ENCODE measurements at places on chromosomes 3 and 15.
A peak's percentile ranks its signal among the peaks of the same experiment; 100 is the strongest.

DNA sequence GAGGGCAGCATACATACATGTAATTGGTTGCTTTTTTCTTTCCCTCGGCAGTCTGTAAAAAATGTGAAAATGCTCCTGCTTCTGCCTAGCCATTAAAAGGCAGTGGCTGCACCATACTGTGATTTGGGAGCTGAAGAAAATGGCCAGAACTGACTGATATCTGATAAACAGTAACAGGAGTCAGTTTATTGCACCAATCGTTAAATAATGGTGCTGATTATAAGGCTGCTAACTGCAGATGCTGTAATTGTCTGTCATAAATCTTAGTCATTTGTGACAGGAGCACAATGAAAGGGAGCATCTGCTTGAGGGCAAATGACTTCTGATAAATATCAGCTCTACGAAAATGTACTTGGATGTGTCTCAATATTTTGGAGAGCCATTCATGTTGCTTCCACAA, 263.1 kb upstream of the DNAJC19 start:
- H3K27me3 ChIP-seq, result no peaks in the 10 kb centered on the region
- H3K4me3 ChIP-seq, result no peak overlapping the region
- H3K36me3 ChIP-seq, result no peaks in the 10 kb centered on the region
- no peaks in the 10 kb centered on the region for H3K4me1 ChIP-seq
- no peak overlapping the region for H3K27ac ChIP-seq

GRCh38 chr15:84023636-84024035, 211.9 kb upstream of the GOLGA6L4 start:
- no peak for DNase-seq
- H3K4me3 ChIP-seq, result no peak overlapping the region
- no peaks in the 10 kb centered on the region for H3K27me3 ChIP-seq
- no peak overlapping the region for H3K27ac ChIP-seq
- no peaks in the 10 kb centered on the region for H3K36me3 ChIP-seq

- H3K27ac ChIP-seq, result no peak overlapping the region
- peaks cover 19% of the 10 kb centered on the region for H3K4me1 ChIP-seq
- no peaks in the 10 kb centered on the region for H3K27me3 ChIP-seq
- DNase-seq, result no peak
- H3K36me3 ChIP-seq, result no peaks in the 10 kb centered on the region
Measured at GRCh38 chr3:168061332-168061996, 34.3 kb downstream of the GOLIM4 start.

DNA sequence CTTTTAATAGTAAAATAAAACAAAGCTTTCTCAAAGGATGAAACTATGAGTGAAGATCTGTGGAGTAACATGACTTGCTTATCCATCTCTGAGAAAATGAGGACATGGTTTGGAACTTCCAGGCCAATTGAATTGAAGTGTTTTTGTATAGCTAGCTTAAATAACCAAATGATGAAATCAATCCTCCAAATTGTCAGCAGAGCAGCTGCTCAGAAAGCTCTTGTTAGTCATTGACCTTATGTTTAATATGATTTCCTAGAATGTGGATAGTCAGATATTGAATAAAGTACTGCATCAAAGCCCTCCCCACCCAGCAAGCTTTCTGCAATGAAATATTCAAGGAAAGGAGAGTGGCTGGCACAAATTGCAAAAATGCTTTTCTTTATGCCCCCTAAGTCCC, 437.2 kb downstream of the MFSD1 start:
- no peaks in the 10 kb centered on the region for H3K36me3 ChIP-seq
- H3K4me1 ChIP-seq, result no peaks in the 10 kb centered on the region
- no peak for DNase-seq
- no peak overlapping the region for H3K4me3 ChIP-seq
- H3K27ac ChIP-seq, result no peak overlapping the region

GRCh38 chr15:68972201-68973065, 42.1 kb upstream of the NOX5 start:
- H3K36me3 ChIP-seq, result no peaks in the 10 kb centered on the region
- DNase-seq, result no peak
- H3K4me3 ChIP-seq, result no peak overlapping the region

DNA sequence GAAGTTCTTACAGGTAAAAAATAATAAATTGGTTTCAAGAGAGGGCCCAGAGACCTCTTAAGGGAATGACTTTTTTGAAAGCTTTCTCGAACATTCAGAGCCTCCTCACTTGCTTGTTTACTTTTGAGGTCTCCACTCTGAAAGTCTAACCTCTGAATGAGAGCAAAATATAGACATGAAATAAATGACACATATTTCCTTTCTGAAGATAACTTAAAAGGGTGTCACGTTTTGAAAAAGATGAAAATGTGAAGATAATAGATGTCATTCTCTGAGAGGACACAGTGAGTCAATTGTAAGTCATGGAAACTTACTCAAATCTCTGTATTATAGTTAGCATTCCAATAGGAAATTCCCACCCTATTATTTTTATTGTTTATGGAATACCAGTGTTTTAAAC, 44.6 kb downstream of the HACD2 start:
- H3K4me1 ChIP-seq, result peaks cover 5% of the 10 kb centered on the region
- no peaks in the 10 kb centered on the region for H3K27me3 ChIP-seq
- H3K36me3 ChIP-seq, result no peaks in the 10 kb centered on the region
- no peak overlapping the region for H3K27ac ChIP-seq
- H3K4me3 ChIP-seq, result no peak overlapping the region
- DNase-seq, result no peak

- H3K27ac ChIP-seq, result no peak overlapping the region
- no peak for DNase-seq
- H3K4me3 ChIP-seq, result no peak overlapping the region
- no peaks in the 10 kb centered on the region for H3K36me3 ChIP-seq
- H3K4me1 ChIP-seq, result no peaks in the 10 kb centered on the region
Measured at GRCh38 chr3:81352867-81353266, 408.6 kb downstream of the GBE1 start.

DNA sequence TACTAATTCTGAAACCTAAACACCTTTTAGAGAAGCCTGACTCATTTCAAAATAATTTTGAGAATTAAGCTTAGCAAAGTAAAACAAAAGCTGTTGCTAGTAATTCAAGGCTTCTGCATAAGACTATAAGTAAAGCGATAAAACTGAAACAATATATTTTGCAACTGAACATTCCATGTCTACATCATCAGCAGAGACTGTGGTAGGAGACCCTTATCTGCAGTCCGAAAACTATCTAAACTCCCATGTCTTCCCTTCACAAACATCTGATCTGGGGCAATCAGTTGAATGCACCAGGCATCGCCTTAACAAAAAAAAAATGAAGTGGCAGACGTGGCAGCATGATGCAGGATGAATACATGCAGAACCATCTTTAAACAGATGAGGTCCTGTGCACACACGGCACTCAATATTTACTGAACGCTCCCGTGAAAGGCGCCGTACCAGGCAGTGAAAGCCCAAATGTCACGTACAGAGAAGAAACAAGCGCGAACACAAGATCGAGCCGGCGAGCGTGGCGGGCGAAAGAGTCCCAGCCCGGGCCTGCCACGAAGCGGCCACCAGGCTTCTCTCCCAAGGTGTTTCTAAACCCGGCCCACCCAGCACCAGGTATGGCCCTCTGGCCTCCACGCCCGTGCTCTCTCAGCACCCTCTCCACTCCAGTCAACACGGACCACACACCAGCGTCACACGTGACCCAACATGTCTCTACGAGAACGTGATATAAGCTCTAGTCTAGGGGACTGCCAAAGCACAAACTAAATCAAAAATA, 63.0 kb downstream of the CHSY1 start:
- H3K4me3 ChIP-seq, result peak overlapping the region; percentile 44
- H3K4me1 ChIP-seq, result peaks cover 92% of the 10 kb centered on the region
- peak overlapping the region; percentile 70 for H3K27ac ChIP-seq
- DNase-seq, result no peak

- no peaks in the 10 kb centered on the region for H3K4me1 ChIP-seq
- H3K4me3 ChIP-seq, result no peak overlapping the region
- no peak for DNase-seq
- H3K27ac ChIP-seq, result no peak overlapping the region
Measured at GRCh38 chr15:45425135-45425534, 46.8 kb upstream of the GATM start.

DNA sequence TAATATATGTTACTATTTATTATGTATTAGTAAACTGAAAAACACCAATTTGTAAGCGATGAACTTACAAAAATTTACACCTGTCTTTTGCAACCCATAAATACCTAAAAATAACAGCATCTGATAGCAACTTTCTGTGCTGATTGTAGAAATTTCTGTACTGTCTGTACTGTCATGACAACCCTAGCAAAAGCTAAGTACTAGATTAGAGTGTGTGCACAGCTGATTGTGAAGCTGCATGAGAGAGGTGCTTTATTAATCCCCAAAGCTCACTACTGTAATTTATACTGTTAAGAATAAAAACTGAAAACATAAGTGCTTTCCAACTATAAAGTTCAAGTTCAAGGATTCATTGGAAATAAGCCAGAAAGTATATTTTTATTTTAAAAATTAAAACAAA, 815 bp downstream of the BCL2A1 start:
- H3K27ac ChIP-seq, result peak overlapping the region; percentile 71
- no peaks in the 10 kb centered on the region for H3K27me3 ChIP-seq
- H3K36me3 ChIP-seq, result no peaks in the 10 kb centered on the region
- no peaks in the 10 kb centered on the region for H3K4me1 ChIP-seq
- H3K4me3 ChIP-seq, result peak overlapping the region; percentile 45
- DNase-seq, result no peak

DNA sequence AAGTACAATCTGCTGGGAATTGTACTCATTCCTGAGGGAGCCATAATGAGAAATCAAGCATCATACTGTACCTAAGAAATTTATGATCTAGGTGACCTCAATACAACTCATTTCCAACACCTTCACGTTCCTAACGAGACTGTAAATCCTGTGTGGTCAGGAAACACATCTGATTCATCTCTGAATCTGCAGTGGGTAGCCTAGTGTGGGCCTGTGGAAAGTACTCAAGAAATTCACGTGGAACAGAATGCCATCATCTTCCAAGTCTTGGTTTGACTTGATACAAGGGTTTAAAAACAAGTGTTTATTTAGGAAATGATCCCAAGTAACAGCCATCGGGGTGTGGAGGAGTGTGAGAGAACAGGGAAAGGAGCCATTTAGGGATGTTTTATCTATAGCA, 568.9 kb downstream of the EDEM1 start:
- no peak overlapping the region for H3K27ac ChIP-seq
- no peak overlapping the region for H3K4me3 ChIP-seq
- H3K4me1 ChIP-seq, result no peaks in the 10 kb centered on the region
- H3K36me3 ChIP-seq, result no peaks in the 10 kb centered on the region
- DNase-seq, result no peak
- H3K27me3 ChIP-seq, result no peaks in the 10 kb centered on the region

GRCh38 chr3:128787256-128788253, 61.6 kb downstream of the RAB7A start:
- no peak overlapping the region for H3K27ac ChIP-seq
- DNase-seq, result no peak
- no peaks in the 10 kb centered on the region for H3K27me3 ChIP-seq
- H3K4me3 ChIP-seq, result no peak overlapping the region

DNA sequence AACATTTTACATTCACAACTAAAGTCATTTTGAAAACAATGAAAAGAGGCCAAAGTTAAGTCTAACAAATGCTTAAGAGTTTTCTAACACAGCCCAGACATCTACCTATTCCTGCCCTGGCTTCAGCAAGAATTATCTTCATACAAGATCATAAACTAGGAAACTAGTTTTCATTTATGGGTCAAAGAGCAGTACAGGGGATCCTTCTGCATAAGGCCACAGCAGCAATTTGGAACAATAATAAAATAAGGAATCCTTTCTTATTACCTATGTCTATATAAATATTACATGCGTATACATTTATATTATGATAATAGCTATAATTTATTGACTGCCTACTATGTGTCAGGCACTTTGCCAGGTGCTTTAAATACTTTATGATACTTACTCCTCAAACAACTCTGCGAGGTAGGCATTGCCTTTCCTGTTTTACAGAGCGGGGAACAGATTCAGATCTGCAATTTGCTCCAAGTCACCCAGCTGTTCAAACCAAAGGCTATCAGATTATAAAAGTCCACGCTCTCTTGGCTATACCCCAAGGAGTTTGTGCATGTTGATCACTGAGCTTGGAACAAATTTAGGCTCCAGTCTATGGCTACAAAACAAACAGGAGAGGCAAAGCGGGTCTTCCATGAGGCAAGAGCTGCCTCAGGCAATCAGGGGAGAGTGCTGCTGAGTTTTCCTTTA, 196.4 kb downstream of the RORA start:
- no peaks in the 10 kb centered on the region for H3K36me3 ChIP-seq
- no peak overlapping the region for H3K4me3 ChIP-seq
- DNase-seq, result no peak
- peaks cover 34% of the 10 kb centered on the region for H3K4me1 ChIP-seq
- H3K27me3 ChIP-seq, result no peaks in the 10 kb centered on the region
- no peak overlapping the region for H3K27ac ChIP-seq

DNA sequence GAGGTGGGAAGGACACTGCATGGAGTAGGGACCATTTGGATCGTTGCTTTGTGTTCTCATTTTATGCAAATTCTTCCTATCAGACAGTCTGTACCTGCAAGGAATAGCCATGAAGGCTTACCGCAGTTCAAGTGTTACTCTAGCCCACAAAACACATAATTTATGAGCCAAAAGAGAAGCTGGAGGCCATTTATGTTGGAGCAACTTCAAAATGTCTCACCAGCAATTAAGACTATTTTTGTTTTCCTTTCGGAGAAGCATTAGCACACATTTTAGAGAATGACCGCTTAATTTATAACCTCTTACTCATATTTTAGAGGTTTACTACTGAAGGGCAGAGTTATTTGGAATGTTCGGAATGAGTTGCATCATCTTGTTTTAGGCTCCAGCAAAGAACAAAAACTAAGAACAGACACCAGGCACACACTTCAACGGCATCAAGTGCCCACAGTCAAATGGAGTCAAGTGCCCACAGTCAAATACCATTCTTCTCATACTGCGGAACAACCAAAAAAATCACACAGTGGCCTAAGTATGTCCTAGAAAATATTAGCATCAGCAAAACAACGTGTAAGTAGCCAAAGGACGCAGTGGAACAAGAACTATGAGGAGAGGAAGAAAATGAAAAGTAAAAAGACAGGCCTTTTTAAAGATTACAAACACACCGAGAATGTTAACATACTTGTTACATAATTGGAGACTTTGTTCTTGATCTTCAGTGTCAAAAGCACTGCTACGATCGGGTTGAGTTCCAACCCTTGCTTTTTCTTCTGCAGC, 17.5 kb upstream of the GOLGA8J start:
- peak overlapping the region; percentile 67 for H3K27ac ChIP-seq
- no peaks in the 10 kb centered on the region for H3K36me3 ChIP-seq
- no peak for DNase-seq
- H3K4me3 ChIP-seq, result no peak overlapping the region

DNA sequence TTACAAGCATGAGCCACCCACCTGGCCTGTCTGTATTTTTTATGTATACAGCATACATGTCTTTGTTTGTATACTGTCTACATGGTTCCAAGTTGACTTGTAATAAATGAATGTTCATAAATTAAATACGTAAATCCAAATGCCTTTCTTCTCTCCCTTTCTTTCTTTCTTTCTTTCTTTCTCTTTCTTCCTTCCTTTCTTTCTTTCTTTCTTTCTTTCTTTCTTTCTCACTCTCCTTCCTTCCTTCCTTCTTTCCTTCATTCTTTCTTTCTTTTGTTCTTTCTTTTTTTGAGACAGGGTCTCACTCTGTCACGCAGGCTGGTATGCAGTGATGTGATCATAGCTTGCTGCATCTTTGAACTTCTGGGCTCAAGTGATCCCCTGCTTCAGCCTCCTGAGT, 17.1 kb upstream of the ZNF710 start:
- H3K27me3 ChIP-seq, result no peaks in the 10 kb centered on the region
- no peaks in the 10 kb centered on the region for H3K4me1 ChIP-seq
- no peak overlapping the region for H3K27ac ChIP-seq
